Omental fat pad (tissue), 4 donors: ENCODE measurements at places on chromosomes 16 and 17.

DNA sequence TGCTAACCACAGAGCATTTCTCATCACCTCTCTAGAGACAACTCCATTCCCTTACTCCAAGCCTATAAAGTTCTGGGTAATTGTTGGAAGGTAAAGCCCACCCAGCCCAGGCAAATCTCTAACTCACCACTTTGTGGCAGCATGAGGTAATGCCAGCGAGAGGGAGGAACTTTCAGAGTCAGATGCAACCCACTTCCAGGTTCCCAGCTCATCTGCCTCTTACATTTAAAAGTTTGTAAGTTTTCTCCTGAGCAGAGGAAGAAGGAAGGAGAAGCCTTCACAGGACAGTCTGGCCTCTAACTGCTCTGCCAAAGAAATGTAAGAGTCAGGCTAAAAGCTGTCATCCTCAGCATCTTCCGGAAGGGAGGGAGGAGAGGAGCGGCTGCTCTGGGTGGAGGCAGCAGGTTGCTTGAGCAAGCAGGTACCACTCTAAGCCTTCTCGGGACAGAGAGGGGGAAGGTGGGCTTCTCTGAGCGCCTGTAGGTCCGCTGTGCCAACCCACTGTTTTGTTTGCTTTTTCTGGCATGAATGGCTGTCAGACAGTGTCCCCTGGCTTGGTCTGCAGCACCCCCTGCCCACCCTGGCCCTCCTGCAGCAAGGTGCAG, 1.0 kb downstream of the ZNF319 start:
- DNase-seq, result no peak

GRCh38 chr17:77535435-77535834, 394.7 kb downstream of the SEC14L1 start:
- DNase-seq, result no peak

DNA sequence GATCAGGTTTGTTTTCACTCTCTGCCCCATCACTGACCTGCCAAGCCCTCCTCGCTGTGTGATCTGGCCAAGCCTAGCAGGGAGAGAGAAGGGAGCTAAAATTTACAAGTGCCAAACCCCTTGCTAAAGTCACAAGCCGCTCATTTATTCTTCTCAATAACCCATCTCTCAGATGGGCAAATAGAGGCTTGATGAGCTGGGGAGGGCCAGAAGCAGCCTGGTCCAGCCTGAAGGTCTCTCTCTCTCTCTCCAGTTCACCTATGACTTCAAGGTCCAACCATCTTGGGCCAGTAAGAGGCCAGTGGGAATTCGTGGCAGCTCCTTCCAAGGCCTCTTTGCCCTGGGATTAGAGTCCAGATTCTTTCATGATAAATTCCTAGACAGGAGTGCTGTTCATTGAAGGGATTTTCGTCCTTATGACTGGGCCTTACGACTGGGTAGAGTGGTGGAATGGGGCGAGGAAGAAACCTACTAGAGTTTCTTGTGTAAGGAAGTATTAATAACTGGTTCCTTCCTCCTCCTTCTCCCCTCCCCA, 3.4 kb downstream of the CA7 start:
- DNase-seq, result no peak

DNA sequence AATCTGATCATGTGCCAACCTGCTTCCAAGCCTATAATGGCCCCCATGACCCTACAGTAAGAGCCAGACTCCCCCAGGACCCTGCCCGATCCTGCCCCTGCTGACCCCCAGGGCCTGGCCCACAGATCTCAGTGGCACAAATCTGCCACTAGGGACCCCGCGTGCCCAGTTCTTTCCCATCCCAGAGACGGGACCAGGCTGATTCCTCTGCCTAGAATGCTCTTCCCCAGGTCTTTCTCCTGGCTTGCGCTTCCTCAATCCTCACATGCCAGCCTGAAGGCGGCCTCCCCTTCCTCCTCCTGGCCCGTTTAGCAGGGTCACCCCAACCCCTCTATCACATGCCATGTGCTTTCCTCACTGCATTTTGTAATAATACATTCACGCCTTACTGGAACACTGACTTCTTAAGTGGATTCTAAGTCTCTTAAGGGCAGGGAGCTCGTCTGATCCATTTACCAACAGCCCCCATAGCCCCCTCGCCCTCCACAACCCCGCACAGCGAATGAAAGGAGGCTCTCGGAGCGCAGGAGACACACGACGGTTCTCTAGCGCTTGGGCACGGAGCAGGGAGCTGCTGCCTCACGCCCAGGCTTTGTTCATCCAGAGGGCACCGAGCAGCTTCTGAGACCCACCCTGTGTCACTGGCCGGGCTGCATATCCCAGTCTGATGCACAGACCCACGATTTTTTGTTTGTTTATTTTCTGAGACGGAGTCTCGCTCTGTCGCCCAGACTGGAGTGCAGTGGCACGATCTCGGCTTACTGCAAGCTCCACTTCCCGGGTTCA, 1.2 kb downstream of the TRIM65 start:
- DNase-seq, result no peak

DNA sequence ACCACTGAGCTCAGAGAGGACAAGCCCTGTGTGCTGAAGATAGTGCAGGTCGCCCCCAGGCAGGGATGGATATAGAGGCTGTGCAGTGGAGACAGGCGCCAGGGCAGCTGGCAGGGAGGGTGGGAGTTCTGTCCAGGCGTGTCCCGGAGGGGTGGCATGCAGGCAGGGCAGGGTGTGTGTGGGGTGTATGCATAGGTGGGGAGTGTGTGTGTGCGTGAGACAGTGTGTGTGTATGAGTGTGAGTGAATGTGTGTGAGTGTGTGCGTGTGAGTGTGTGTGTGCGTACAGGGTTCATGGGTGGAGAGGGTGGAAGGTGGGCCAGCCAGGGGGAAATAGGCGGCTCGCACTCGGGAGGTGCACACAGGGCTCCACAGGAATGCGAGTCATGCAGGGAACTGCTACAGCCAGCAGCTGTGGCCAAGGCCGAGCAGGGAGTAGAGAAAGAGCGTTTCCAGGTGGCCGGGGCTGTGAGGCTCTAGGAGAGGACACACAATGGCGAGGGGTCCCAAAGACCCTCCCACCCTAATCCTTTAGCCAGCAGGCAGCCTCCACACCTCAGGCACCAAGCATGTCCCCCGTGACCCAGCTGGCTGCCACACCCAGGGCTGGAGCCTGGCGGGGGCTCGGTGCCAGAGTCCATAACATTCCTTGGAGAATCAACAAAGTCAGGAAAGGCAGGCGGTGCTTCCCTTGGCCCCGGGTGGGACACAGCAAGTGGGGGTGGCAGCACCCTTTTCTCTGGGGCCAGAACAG, 4.6 kb downstream of the PLCD3 start:
- no peak for DNase-seq

DNA sequence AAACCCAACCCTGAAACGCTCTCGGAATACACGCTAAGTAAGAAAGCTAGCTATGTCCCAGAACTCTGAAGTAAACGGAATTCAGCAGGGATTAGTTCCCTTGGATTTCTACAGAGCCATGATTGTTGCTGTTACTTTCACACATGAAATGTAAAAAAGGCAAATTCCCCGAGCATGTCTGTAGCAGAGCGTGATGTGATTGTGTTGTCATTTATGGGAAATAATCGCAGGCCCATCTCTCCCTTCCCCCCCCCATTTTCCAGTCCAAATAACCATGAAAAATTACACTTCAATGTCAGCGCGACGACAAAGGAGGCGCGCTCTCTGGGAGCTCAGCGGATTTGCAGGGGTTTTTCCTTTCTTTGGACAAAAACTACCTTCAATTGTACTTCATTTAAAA, 209.0 kb downstream of the ZFHX3 start:
- DNase-seq, result no peak

DNA sequence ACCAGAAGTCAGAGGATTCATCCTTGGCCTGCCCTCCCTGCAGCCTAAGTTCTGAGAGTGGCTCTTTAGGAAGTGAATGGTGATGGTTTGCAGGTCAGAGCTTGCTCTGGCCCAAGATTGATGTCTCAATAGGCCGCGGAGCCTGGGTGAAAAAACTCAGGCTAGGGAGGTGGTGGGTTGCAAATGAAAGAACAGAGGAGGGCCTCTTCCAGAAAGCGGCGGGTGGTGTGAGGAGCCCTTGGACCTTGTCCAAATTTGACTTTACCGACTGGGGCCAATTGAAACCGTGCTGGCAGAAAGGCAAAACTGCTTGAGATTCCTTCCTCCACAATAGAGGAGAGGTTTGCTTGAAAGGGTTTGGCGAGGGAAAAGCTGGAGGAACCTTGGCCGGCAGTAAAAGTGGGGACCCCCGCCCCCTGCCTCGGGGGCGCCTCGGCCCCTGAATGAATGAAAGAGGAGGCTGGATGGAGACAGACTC, 331.3 kb downstream of the SEC14L1 start:
- DNase-seq, result no peak

DNA sequence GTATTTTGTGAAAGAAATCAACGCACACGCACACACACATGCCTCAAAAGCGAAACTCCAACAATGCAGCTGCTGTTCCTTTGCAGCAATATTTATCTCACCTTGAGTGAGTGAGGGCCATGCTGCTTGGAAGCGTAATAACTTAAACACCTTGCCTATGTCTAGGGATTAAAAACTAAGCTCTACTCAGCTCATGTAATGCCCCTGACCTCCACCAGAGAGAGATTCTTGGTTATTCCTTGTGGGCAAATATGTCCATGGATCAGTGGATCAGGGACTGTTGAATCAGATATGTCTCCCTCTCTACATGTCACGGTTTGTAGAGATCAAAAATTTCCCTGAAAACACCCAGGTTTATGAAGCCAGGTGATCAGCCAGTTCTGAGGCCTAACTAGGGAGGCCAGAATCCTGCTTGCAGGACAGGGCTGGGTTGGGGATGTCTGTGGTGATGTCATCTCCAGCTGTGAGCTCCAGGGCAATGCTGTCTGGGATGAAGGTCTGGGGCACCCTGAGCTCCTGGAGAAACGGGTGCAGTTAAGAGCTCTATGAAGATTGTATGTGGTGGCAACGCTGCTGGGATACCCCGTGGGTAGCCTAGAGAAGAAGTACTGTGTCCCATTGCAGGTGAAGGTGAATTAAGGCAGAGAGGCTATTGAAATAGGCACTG, 149.4 kb downstream of the KCNJ12 start:
- DNase-seq, result no peak

DNA sequence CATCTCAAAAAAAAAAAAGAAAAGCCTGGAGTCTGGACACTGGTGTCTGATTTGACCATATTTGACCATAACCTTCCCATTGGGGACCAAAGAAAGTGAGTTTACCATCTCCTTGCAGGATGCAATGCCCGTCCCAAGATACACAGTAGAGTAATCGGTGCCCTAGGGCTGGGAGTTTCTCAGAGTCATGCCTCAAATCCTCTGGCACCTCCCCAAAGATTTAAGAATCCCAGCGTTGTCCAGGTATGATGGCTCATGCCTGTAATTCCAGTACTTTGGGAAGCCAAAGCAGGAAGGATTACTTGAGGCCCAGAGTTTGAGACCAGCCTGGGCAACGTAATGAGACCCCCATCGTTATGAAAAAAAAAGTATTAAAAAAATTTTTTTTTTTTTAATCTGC, 5.0 kb downstream of the PITPNM3 start:
- no peak for DNase-seq

DNA sequence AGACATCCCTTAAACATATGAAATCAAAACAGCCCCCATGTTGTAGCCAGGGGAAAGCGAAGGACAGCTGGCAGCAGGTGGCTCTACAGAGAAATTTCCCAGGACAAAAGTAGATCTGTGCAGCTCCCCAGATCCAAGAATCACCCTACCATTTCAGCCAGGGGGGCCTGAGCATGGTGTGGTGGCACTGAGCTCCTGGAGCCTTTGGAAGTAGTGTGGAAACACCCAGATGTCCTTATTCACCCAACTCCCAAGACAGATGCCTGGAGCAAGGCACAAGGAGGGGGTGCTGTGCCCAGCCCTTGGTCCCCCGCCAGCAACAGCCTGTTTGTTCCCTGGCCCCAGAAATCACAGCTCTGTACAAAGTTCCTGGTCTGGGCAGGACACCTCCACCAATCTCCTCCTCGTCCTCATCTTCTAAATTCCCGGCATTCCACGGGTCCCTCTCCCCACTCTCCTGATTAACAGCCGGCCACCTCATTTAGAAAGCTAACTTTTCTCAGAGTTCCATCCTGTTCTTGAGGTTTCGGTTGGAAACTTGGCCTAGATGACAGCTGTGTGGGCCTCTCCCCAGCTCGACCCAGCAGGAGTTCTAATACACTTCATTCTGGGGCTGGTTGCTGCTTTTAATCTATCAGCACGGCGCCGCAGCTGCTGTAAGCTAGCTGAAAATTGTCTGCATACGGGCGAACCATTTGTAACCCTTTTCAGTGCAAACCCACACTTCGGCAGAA, 191.1 kb downstream of the C16orf78 start:
- DNase-seq, result no peak

DNA sequence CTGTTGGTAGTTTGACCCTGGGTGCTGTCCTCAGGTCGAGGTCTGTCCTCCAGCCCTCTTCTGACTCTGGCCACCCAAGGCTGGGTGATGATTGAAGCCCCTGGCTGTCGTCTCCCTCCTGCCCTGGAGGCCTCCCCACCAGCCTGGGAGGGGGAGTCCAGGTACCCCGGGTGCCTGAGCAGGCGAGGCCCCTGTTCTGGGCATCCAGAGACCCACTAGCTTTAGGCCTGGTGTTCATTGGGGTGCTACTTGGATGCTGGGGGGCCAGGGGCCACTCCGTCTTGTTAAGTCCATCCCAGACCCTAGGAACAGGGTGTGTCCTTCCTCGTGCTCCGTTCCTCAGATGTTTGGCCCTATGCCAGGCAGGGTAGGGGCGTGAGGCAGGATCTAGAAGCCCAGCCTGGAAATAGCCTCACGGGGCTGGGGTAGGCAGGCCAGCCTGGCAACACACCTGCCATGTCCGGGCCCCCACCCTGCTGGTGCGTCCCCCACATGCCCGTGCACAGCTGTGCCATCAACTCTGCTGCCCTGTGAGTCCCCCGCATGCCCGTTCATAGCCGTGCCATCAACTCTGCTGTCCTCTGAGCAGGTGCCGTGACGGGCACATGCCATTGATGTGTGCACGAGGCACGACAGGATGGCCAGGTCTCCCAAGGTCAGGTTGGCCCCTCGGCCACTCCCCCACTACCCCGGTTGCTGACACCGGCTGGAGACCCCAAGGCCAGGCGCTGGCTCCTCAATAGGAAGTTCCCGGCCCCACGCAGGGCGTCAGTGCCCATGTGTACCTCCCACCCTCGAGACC, 36.9 kb downstream of the GINS2 start:
- no peak for DNase-seq

DNA sequence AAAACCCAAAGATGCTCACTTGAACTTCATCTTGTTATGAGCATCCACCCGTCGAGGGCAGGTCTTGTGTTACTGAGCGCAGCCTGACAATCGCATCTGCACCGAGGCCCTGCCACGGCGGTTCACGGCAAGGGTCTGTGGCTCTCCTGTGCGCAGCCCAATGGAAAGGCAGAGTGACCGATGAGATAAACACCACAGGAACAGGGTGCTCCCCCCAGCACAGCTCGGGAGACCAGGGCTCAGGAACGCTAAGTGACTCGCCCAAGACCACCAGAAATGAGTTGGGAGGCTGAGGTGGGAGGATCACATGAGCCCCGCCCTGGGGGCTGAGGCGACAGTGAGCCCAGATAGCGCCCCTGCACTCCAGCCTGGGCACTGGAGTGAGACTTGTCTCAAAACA, 134.7 kb downstream of the ANKRD11 start:
- no peak for DNase-seq

- no peak for DNase-seq
Measured at GRCh38 chr16:57979006-57979585, 8.2 kb upstream of the CNGB1 start.
